ENCODE measurements at places on chromosomes 16 and 17. TPM values are rescaled to one million over a fixed set of nuclear protein-coding genes. Genes with fewer than 3 reads are reported as not detected.

GRCh38 chr17:76404256-76404655 lies 19.8 kb downstream of the SPHK1 start:
- DNase-seq, result no peak

DNA sequence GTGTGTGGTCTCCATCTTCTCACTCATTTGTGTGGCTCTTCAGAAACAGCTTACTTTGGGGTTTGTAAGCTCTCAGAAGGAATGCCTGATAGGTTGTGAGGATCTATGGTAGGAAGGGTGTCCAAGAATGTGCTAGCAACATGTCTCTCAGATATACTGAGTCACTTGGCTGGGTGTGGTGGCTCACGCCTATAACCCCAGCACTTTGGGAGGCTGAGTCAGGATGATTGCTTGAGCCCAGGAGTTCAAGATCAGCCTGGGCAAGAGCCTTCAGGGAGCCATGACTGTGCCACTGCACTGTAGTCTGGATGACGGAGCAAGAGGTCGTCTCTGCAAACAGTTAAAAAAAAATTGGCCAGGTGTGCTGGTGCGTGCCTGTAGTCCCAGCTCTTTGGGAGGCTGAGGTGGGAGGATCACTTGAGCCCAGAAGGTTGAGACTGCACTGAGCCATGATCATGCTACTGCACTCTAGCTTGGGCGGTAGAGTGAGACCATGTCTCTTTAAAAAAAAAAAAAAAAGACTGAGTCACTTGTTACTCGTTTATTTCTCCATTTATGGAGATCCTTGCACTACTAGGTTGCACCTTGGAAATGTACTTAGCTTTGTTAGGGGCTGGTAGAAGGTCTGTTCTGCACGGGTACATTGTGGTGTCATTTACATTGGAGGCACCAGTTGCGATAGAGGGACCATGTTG lies 232.0 kb downstream of the SNX29 start:
- DNase-seq, result no peak

DNA sequence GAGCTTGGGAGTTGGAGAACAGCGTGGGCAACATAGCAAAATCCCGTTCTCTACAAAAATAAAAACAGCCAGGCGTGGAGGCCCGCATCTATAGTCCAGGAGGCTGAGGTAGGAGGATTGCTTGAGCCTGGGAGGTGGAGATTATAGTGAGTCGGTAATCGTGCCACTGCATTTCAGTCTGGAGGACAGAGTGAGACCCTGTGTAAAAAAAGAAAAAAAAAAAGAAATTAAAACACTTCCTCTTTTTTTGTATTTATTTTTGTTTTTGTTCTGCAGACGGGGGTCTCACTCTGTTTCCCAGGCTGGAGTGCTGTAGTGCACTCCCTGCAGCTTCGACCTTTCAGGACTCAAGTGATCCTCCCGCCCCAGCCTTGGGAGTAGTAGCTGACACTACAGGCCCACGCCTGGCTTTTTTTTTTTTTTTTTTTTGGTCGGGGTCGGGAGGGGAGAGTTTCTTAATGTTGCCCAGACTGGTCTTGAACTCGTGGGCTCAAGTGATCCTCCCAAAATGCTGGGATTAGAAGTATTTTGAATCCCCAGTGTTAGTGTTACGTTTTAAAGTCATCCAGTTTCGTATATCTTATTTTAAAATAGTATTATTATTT lies 1.5 kb downstream of the IST1 start:
- DNase-seq, result no peak

GRCh38 chr17:28405632-28406472 lies at the start of gene SLC46A1:
Gene SLC46A1 (minus strand): TSS chr17:28406212. CDS start chr17:28406114, 98 bp downstream.
- DNase-seq, result peak; percentile 53

DNA sequence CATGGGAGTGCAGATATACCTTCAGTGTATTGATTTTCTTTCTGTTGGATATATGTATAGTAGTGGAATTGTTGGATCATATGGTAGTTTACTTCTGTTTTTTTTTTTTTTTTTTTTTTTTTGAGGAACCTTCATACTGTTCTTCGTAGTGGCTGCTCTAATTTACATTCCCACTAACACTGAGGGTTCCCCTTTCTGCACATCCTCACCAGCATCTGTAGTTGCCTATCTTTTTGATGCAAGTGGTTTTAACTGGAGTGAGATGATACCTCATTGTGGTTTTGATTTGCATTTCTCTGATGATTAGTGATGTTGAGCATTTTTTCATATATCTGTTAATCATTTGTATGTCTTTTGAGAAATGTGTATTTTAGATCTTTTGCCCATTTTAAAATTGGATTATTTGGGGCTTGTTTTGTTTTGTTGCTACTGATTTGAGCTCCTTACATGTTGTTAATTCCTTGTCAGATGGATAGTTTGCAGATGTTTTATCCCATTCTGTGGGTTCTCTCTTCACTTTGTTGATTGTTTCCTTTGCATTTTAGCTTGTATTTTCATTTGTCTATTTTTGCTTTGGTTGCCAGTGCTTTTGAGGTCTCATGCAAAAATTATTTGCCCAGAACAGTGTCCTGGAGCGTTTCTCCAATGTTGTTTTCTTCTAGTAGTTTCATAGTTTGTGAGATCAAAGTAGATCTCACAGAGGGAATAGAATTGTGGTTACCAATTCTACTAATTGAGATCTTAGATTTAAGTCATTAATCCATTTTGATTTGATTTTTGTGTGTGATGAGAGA lies 25.0 kb upstream of the BCAS3 start:
- no peak for DNase-seq

DNA sequence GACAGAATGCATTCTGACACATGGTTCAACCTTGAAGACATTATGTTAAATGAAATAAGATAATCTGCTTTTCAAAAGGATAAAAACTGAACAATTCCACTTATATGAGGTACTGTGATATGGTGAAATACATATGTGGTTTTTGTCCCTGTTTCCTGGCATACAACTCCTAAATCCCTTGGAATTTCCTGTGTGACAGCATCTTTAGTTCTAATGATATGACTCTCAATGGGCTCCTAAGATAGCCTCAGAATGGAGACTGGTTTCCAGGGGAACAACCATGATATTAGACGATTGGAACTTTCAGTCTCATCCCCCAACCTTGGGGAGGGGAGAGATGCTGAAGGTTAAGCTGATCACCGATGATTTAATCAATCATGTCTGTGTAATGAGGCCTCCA lies 37.7 kb upstream of the PHLPP2 start:
- no peak for DNase-seq

GRCh38 chr16:49602976-49603310 lies 229.3 kb downstream of the C16orf78 start:
- no peak for DNase-seq

DNA sequence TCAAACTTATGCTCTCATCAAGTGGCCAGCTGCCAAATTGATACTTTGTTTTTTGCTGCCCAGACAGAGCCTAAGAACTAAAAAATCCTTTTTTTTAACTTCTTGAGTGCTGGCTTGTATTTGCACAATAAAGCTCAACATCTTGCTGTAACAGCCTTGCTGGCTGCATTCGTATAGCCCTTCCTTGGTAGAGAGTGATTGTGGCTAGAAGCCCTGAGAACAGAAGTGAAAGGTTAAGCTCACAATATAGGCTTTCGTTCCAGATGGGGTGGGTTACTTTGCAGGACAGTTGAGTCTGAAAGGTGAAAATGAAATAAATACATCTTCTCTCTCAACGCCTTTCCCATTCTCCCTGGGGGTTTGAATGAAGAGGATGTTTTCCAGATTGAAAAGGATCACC lies 278.8 kb downstream of the HS3ST3B1 start:
- DNase-seq, result no peak

DNA sequence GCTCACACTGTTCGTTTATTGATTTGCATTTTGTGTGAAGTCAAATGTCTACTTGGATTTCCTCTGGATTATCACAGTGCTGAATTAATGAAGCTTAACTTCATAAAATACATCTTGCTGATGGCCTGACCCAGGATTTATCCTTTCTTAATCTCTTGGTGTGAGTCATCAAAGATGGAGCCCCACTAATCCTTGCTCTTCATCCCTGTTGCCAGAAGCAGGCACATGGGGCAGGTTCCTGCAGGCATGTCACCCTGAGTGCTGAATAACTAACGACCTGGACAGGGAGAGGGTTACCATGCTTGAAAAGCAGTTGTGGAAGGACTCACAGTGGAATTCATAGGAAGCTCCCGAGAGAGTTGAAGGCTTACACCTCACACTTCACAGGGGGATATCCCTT lies 56.0 kb upstream of the FA2H start:
- DNase-seq, result no peak

DNA sequence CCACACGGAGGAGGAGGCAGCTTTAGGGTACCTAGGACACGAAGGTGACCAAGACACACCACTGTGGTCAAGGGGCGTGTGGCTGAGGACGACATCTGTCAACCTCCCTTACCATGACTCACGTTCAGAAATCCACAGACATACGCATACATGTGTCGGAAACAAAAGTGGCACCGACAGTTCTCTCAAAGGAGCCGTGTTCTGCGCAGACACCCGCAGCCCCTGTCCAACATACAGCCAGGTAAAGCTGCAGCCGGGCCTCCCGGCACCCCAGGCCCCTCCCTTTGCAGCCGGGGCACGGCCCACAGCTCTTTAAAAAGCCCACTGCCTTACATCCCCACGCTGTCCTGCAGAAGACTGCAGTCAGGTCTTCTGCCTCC lies 40.5 kb upstream of the KLHDC4 start:
- no peak for DNase-seq

- DNase-seq, result no peak
Measured at GRCh38 chr16:67393788-67394154, 473 bp upstream of the TPPP3 start.

DNA sequence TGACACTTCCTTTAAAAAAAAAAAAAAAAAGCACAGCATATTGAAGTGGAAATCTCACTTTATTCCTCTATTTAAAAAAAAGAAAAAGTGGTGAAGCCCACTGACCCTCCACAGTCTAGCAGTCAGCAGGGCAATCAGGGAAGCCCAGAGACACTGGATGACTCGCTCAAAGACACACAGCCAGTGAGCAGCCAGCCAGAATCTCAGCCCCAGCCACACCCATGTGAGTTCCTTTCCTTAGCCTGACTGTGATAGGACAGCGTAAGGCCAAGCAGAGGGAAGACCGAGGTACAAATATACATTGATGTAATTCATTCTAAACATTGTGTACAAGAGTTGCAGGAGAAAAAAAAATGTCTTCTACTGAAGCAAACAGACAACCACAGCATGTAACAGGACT lies 22.5 kb downstream of the XPO6 start:
- no peak for DNase-seq

The ZSCAN10 gene
- not detected for total RNA-seq

The TLCD1 gene
- total RNA-seq, result 3.6 TPM

The SPIRE2 gene
- 4.8 TPM for total RNA-seq

All from omental fat pad (tissue), 4 donors.